ENCODE measurements at places on chromosomes 7 and 10. TPM values are rescaled to one million over a fixed set of nuclear protein-coding genes. Genes with fewer than 3 reads are reported as not detected.

- H3K4me3 ChIP-seq = no peak overlapping the region
- H3K4me1 ChIP-seq = no peaks in the 10 kb centered on the region
- H3K27ac ChIP-seq = no peak overlapping the region
Measured at GRCh38 chr10:104707602-104708459, 66.7 kb downstream of the SORCS3 start.

Gene AOC1
- not detected for total RNA-seq

GRCh38 chr10:124390471-124391187, 28.1 kb downstream of the OAT start:
- H3K36me3 ChIP-seq = no peaks in the 10 kb centered on the region
- H3K4me1 ChIP-seq = peaks cover 4% of the 10 kb centered on the region
- no peak overlapping the region for H3K4me3 ChIP-seq
- no peaks in the 10 kb centered on the region for H3K27me3 ChIP-seq
- H3K27ac ChIP-seq = no peak overlapping the region

- H3K27me3 ChIP-seq = no peaks in the 10 kb centered on the region
- no peak overlapping the region for H3K4me3 ChIP-seq
- H3K27ac ChIP-seq = no peak overlapping the region
- DNase-seq = no peak
Measured at GRCh38 chr10:96082153-96082552, 38.8 kb downstream of the CCNJ start.

DNA sequence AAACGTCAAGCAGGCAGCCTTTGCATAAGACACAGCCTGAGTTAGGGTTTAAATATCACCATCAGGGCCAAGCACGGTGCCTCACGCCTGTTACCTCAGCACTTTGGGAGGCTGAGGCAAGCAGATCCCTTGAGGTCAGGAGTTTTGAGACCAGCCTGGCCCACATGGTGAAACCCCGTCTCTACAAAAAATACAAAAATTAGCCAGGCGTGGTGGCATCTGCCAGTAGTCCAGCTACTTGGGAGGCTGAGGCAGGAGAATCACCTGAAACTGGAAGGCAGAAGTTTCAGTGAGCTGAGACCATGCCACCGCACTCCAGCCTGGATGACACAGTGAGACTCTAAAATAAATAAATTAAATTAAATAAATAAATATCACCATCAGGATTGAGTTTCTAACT, 33.0 kb downstream of the SRPK2 start:
- H3K4me1 ChIP-seq = peaks cover 33% of the 10 kb centered on the region
- H3K4me3 ChIP-seq = no peak overlapping the region
- no peak overlapping the region for H3K27ac ChIP-seq
- no peaks in the 10 kb centered on the region for H3K27me3 ChIP-seq
- no peaks in the 10 kb centered on the region for H3K36me3 ChIP-seq

Gene SPOCK2
- 0.36 TPM for total RNA-seq

DNA sequence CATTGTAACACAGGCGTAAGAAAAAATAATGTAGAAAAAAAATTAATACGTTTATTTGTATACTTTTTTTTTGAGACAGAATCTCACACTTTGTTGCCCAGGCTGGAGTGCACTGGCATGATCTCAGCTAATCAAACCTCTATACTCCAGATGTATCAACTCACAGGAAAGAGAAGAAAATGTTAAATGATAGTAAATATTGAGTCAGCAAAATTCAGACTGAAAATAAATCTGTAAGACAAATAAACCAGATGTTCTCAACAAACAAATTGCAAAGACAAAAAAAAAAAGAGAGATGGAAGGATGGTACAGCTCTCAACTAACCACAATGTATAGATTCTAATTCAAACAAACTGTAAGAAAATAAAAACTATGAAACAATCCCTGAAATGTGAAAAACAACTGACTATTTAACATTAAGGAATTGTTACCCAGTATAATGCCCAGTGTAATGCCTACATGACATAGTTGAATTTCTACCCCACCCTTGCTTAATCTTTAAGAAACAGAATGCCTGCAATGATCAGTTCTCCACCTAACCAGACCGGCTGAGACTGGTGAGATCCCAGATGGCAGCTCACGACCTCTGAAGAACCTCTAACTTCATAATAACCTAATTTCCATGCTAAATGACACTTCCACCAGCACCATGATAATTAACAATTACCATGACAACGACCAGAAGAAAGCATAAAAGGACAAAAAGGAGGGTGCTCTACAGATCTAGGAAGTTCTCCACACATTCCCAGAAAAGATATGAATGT, 272.0 kb upstream of the GNAI1 start:
- H3K27me3 ChIP-seq = peaks cover 4% of the 10 kb centered on the region
- no peaks in the 10 kb centered on the region for H3K36me3 ChIP-seq

Gene JCAD
- total RNA-seq = 47.0 TPM

Gene ACTR3C
- total RNA-seq = 1.8 TPM

Gene KLF14
- total RNA-seq = not detected

Gene NPTX2
- total RNA-seq = 2.4 TPM

DNA sequence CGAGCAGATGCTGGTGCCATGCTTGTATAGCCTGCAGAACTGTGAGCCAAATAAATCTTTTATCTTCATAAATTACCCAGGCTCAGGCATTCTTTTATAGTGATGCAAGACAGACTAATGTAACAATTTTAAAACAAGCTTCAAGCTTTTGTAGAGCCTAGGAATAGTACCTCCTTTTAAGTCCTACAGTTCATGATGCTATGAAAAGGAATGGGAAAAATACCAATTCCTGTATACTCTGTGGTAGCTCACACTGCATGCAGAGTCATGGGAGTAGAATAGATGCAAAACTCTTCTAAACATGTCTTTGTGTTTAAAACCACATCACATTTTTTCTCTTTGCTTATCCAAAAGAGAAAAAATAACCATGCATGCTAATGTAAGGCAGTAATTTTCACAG, 66.6 kb upstream of the WNT16 start:
- H3K4me3 ChIP-seq = no peak overlapping the region
- H3K36me3 ChIP-seq = no peaks in the 10 kb centered on the region
- H3K27me3 ChIP-seq = no peaks in the 10 kb centered on the region
- no peak for DNase-seq
- no peaks in the 10 kb centered on the region for H3K4me1 ChIP-seq

- no peaks in the 10 kb centered on the region for H3K27me3 ChIP-seq
- H3K27ac ChIP-seq = no peak overlapping the region
- no peak overlapping the region for H3K4me3 ChIP-seq
- no peak for DNase-seq
- no peaks in the 10 kb centered on the region for H3K36me3 ChIP-seq
Measured at GRCh38 chr7:142134909-142135308, 23.4 kb downstream of the MGAM2 start.

DNA sequence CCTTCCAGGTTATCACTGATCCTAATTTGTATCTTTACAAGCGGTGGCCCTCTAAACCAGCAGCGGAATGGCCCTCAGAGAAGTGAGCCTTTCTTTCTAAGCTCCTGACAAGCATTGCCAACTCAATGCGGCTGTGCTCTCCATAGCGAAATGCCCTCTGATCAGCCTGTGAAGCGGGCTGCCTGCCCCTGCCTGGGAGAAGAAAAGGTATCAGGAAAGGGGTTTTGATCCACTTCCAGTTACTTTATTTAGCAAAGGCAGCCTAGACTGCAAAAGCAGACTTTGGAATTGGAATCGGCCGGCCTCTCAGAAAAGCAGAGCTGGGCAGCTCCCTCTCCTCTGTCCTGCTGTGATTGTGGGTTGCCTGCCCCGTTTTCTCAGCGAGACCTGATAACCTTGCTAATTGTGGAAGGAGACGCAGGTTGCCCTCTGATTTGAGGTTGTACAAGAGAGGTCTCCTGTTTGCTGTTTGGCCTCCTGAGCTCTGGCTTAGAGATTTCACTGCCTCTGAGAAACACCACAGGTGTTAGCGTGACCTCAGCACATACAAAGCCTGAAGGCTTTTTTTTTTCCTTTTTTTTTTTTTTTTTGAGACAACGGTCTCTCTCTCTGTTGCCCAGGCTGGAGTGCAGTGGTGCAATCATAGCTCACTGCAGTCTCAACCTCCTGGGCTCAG, 53.9 kb upstream of the SH2B2 start:
- no peaks in the 10 kb centered on the region for H3K4me1 ChIP-seq
- H3K36me3 ChIP-seq = peaks cover 12% of the 10 kb centered on the region
- no peaks in the 10 kb centered on the region for H3K27me3 ChIP-seq
- no peak overlapping the region for H3K27ac ChIP-seq
- H3K4me3 ChIP-seq = no peak overlapping the region
- no peak for DNase-seq

DNA sequence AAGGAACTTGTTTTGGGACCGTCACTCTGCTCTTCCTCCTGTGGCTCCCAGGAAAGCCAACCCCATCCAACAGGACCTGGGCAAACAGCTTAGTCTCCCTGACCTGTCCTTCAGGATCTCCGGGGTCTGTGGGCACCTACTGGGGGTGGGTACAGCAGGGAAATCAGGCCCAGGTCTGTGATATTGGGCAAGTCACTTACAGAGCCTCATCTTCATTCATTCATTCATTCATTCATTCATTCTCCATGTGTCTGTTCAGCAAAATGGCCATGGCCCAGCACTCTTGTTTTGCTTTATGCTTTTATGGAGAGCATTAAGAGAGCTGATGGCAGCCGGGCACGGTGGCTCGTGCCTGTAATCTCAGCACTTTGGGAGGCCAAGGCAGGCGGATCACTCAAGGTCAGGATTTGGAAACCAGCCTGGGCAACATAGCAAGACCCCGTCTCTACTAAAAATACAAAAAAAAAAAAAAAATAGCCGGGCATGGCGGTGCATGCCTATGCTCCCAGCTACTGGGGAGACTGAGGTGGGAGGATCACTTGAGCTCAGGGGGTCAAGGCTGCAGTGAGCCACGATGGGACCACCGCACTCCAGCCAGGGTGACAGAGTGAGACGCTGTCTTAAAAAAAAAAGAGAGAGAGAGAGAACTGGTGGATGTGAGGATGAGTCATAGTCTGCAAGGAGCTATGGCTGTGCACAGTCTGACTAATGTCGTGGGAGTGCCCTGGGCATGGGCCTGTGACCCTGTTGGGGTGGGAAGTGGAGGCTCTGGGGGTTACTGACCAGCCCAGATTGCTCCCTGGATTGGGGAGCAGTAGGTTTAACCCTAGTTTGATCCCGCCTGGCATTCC, 54.3 kb downstream of the CLIP2 start:
- H3K27ac ChIP-seq = peak overlapping the region; percentile 42
- no peak overlapping the region for H3K4me3 ChIP-seq
- DNase-seq = peak; percentile 98
- H3K4me1 ChIP-seq = peaks cover 11% of the 10 kb centered on the region
- peaks cover 7% of the 10 kb centered on the region for H3K36me3 ChIP-seq

- peaks cover 44% of the 10 kb centered on the region for H3K36me3 ChIP-seq
- H3K27ac ChIP-seq = no peak overlapping the region
- no peak overlapping the region for H3K4me3 ChIP-seq
- H3K4me1 ChIP-seq = peaks cover 3% of the 10 kb centered on the region
- peak; percentile 23 for DNase-seq
Measured at GRCh38 chr10:12235796-12236195, 39.8 kb downstream of the CDC123 start.

GRCh38 chr10:31578181-31578852, 259.3 kb downstream of the ZEB1 start:
- H3K27ac ChIP-seq = no peak overlapping the region
- no peak overlapping the region for H3K4me3 ChIP-seq
- H3K36me3 ChIP-seq = no peaks in the 10 kb centered on the region
- no peak for DNase-seq
- no peaks in the 10 kb centered on the region for H3K27me3 ChIP-seq

GRCh38 chr10:52900593-52900992, 128.0 kb upstream of the MBL2 start:
- DNase-seq = no peak
- H3K27me3 ChIP-seq = no peaks in the 10 kb centered on the region
- H3K4me3 ChIP-seq = no peak overlapping the region
- H3K4me1 ChIP-seq = no peaks in the 10 kb centered on the region
- no peak overlapping the region for H3K27ac ChIP-seq

Gene SFRP5
- total RNA-seq = not detected

DNA sequence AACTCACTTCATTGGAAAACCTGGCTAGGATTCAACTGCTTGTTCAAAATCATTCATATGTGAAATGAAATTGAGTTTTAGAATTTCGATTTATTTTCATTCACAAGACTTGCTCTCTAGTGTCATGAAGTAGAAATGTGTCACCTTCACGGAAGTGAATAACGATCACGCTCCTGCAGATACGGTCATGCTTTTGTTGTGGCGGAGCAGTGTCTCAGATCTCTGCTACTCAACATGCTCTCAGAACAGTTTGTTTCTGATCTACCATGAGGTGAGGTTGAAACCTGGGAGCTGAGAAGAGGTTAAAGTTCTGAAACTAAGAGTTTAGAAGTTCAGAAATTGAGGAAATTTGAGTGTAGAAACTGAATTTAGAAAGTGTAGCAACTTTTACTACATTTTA, 13.8 kb upstream of the PITRM1 start:
- H3K4me1 ChIP-seq = no peaks in the 10 kb centered on the region
- no peak overlapping the region for H3K27ac ChIP-seq
- peaks cover 27% of the 10 kb centered on the region for H3K27me3 ChIP-seq
- no peak overlapping the region for H3K4me3 ChIP-seq

DNA sequence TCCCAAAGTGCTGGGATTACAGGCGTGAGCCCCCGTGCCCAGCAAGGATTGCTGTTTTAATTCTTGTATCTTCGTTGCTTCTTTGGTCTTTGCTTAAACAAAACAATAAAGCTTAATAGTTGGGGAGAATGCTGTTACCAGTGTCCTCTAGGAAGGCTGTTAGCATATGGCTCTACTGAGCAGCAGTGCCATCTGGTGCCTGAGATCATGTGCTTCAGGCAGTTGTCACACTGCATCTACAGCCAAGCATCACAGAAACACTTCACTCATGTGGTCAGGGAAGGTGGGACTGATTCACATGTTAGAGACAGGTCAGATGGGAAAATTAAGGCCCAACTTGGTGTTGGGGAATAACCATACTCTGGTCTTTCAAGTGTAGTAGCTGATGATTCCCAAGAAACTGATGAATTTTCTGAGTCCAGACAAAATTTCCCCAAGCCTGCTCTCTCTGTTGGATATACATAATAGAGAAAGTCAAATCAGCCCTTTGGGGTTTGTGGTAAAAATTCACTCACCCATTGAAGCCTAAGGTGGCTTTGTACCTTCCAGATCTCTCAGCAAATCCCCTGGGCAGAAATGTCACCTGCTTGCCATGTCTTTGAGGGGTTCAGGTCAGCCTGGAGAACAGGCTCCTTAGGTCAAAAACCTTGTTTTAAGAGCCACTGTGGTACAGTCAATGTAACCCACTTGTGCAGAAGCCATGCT, 28.4 kb downstream of the UBE2D4 start:
- no peaks in the 10 kb centered on the region for H3K4me1 ChIP-seq
- H3K4me3 ChIP-seq = no peak overlapping the region
- H3K36me3 ChIP-seq = peaks cover 5% of the 10 kb centered on the region
- peak; percentile 89 for DNase-seq

DNA sequence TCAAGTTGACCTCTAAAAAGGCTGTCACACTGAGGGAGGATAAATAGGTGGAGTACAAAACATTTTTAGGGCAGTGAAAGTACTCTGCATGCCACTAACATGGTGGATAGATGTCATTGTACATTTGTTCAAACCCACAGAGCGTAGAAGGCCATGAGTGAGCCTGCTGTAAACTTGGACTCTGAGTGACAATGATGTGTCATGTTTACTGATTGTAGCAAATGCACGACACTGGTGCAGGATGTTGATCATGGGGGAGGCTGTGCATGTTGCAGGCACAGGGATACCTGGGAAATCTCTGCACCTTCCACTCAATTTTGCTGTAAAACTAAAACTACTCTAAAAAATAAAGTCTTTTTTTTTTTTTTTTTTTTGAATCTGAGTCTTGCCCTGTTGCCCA, 52.5 kb upstream of the GRID1 start:
- H3K36me3 ChIP-seq = no peaks in the 10 kb centered on the region
- H3K4me1 ChIP-seq = no peaks in the 10 kb centered on the region
- DNase-seq = no peak
- no peak overlapping the region for H3K4me3 ChIP-seq
- peaks cover 4% of the 10 kb centered on the region for H3K27me3 ChIP-seq

Gene CALHM3
- total RNA-seq = not detected

- no peak overlapping the region for H3K27ac ChIP-seq
- no peak for DNase-seq
- no peak overlapping the region for H3K4me3 ChIP-seq
- no peaks in the 10 kb centered on the region for H3K4me1 ChIP-seq
Measured at GRCh38 chr10:80569131-80569895, 31.6 kb downstream of the SH2D4B start.

Gene CUZD1
- 0.59 TPM for total RNA-seq
